ENCODE measurements at places on chromosomes 3 and 15.

DNA sequence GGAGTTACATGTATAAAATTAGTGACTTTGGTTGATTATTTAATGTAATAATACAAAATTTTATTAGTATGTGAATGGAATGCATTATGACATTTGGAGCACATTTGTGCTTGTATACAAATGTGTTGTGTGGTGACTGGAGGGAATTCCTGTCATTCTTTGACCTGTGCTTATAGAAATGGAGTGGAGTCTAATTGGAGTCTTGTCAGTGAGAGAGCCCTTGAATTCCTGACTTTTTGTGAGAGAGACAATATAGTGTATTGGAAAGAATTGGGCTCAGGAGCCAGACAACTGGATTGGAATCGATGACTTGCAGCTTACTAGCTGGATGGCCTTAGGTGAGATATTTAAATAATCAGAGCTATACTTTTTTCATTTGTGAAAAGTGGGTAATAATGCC lies 9.4 kb downstream of the TCF12 start:
- no peak for DNase-seq

DNA sequence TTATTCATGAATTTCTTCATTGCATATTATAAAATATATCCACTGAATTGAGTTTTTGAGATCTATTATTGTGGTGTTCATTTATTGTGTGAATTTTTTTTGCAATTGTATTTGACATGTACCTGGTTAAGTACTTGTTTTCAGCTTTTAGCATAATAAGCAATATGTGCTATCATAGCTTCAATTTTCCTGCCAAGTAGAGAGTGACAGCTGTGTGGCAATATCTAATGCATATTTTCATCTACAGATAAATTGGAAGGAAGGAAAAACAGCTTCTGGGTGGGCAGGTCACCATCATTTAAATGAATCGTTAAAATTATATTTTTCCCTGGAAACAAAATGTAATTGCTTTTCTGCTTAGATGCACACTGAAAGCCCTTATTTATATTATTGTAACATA lies 296.9 kb downstream of the EPHA6 start:
- DNase-seq, result no peak

- no peak for DNase-seq
Measured at GRCh38 chr3:57956119-57956832, 51.9 kb upstream of the FLNB start.

DNA sequence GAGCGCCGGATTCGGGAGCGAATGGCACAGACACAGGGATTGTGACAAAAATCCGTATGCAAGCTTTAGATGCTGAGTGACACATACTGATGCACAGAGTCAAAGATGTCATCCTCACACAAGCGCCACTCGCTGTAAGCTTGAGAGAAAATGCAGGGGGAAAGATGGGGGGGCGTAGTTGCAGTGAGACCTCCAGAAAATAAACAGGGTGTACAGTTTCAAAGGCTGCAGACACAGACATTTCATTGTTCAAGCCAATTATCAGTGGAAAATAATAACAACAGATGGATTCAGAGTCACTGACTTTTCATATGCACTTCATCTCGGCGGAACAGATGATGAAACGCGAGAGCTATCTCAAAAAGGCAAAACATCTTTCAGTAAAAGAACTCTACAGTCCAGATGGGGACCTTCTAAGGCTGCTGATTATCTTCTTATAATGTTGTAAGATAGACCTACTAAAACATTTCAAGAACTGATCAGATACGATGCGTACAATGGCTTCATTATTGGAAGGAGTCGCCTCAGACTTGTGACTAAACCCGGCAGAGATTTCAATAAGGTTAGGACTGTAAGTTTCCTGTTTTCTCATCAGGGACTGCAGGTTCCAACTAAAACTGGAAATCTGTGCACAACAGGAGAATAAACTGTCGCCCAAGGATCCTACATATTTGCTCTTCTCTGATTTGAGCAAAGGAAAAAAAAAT lies 275.4 kb downstream of the FOXP1 start:
- no peak for DNase-seq

- DNase-seq, result no peak
Measured at GRCh38 chr15:91151781-91152563, 51.9 kb downstream of the SV2B start.

GRCh38 chr15:51613951-51614350 lies 8.6 kb downstream of the DMXL2 start:
- DNase-seq, result no peak

All from D341Med (cell line).